Substantia nigra (tissue), 51 donors: ENCODE measurements at places on chromosomes 5 and 9.
A peak's percentile ranks its signal among the peaks of the same experiment; 100 is the strongest.

- no peak for DNase-seq
Observed at GRCh38 chr9:73714294-73714693, 562.6 kb downstream of the ANXA1 start.

- no peak for DNase-seq
Observed at GRCh38 chr9:112135706-112136105, 39.4 kb downstream of the SUSD1 start.

DNA sequence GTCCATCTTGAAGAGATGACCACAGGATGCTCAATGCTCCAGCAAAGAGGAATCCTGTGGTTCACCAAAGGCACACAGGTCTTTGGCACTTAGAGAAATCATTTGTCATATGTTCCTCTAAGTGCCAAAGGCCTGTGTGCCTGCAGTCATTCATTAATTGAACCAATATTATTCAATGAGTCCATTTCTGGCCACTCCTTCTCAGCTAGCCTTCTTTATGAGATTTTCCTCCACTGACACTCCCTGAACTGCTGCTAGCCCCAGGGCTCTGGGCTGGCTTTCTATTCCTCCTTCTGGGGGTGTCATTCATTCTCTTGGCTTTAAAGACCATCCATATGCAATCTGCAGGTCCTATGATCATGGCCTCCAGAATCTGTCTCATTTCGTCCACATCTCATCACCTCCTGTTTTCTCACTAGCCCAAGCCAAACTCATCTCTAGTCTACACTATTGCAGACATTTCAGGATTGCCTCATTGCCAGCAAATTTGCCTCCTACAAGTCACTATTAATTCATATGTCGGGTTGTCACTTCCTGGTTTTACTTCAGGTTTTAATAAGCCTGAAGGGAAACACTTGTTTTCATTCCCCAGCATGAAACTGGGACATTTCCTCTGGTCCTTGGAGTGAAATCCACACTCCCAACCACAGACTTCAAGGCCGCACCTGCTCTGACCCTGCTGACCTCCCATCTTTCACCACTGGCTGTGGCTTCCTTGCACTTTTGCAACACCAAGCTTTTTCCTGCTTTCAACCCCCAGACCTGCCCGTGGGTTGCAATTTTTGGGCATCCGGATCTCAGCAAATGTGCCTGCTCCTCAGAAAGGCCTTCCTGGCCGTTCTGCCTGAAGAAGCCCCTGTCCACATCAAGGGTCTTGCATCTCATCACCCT, 35.1 kb downstream of the KCNIP1 start:
- DNase-seq: no peak

DNA sequence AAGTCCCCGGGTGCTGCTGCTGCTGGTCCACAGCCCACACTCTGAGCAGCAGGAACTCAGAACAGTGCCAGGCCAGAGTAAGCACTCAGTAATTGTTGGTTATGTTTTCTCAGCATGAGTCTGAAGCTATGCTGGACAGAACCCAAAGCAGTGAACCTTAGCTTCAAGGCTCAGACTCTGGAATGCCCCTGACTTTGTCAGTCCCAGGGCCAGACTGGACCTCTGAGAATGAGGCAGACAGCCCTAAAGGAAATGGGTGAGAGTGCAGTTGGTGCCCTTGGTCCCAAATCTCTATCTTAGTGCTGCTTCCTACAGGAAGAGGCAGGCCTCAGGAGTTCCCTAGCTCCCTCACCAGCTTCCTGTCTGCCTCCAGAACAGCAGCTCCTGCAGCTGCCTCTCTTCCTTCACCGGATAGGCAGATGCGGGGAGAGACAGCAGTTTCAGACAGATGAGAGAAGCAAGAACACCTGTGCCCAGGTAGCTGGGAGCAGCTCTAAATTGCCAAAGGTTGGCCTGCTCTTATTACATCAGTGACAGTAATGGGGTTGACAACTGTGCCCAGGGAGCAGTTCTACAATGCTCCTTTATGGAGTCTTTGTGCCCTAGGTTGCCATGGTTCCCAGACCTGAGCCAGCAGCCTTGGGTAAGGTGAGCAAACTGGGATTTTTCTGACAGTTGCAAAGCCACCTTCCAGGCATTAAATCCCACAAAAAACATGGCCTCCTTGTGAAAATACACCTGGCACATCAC, 82.2 kb upstream of the CXCL14 start:
- DNase-seq: no peak

- DNase-seq: no peak
Observed at GRCh38 chr9:106981396-106982287, 118.7 kb downstream of the ZNF462 start.

GRCh38 chr5:94692581-94692980, 74.1 kb downstream of the SLF1 start:
- no peak for DNase-seq

- no peak for DNase-seq
Observed at GRCh38 chr5:154087260-154087659, 48.5 kb downstream of the MFAP3 start.

GRCh38 chr9:87644659-87645058, 81.3 kb upstream of the CTSL start:
- no peak for DNase-seq

GRCh38 chr5:80192507-80193241, 63.2 kb downstream of the SERINC5 start:
- no peak for DNase-seq

- peak; percentile 12 for DNase-seq
Observed at GRCh38 chr9:123742009-123742767, 187.7 kb downstream of the DENND1A start.

DNA sequence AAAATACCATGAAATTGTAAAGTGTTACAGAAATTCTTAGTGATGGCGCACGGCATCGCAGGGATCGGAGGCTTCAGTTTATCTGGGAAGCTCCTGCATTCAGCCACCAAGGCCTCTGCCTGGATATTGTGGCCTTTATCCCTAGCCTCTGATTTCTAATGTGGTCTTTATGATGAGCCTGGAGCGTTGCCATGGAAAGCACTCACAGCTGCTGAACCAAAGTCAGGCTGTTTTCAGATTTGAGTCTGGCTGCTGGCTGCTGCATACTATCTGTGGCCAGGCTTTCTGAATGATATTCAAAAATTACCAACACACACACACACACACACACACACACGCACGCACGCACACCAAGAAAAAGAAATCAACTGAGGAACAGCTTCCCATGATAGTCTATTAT, 101.1 kb upstream of the ZNF366 start:
- DNase-seq: no peak

DNA sequence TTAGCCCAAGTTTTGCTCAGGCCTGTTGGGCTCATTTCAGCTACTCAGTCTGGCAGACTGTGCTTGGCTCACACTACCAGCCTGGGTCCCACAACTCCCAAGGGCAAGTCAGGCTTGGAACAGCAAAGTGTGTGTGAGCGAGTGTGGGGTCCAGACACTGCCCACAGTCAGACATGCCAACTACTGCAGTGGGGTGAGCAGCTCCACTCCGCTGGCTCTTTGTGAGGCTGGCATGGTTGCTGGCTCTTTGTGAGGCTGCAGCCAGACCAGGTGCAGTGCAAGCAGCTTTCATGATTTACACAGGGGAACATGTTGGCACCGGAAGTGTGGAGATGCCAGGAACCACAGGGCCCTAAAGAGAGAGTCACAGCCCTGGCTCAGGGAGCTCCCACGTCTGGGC, 606.7 kb upstream of the FAM174A start:
- no peak for DNase-seq

GRCh38 chr9:113227436-113227835, 6.1 kb downstream of the SLC31A1 start:
- no peak for DNase-seq

DNA sequence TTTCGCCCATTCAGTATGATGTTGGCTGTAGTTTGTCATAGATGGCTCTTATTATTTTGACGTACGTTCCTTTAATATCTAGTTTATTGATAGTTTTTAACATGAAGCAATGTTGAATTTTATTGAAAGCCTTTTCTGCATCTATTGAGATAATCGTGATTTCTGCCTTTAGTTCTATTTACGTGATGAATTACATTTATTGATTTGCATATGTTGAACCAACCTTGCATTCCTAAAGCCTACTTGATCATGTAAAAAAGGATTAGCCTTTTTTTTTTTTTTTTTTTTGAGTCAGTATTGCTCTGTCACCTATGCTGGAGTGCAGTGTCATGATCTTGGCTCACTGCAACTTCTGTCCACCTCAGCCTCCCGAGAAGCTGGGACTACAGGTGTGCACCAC, 25.1 kb downstream of the ITK start:
- DNase-seq: no peak

DNA sequence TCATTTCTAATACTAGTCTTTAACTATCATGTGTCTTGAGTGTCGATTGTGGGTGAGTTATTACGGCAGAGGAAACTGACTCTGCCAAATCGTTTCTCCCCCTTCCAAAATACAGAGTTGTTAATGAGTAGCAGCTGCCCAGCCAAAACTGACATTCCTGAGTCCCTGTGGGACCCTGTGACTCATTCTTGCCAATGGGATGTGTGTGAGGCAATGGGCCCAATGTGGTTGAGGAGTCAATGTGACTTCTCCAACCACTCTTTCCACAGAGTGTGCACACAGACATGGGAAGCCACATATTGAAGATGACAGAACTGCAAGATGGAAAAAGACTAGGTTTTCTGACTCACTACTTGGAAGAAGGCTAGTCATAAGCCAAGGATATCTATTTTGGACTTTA, 434.7 kb downstream of the DTWD2 start:
- no peak for DNase-seq

DNA sequence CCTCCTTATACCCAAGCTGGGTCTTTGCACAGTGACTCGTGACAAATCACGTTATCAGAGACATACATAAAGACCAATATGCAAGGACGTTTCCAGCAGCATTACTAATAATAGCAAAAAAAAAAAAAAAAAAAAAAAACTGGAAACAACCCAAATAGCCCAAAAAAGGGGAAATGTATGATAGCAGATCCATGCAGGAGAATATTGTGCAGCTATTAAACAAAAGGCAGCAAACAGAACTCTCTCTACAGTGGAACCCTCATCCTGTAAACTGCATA, 37.7 kb downstream of the C5orf15 start:
- DNase-seq: no peak

- no peak for DNase-seq
Observed at GRCh38 chr9:93950619-93951601, 4.2 kb downstream of the BARX1 start.

- no peak for DNase-seq
Observed at GRCh38 chr9:5529683-5530221, 19.4 kb downstream of the PDCD1LG2 start.

GRCh38 chr5:93186076-93186682, 394.8 kb downstream of the NR2F1-AS1 start:
- no peak for DNase-seq

GRCh38 chr5:39414426-39414825, 10.4 kb downstream of the DAB2 start:
- no peak for DNase-seq

DNA sequence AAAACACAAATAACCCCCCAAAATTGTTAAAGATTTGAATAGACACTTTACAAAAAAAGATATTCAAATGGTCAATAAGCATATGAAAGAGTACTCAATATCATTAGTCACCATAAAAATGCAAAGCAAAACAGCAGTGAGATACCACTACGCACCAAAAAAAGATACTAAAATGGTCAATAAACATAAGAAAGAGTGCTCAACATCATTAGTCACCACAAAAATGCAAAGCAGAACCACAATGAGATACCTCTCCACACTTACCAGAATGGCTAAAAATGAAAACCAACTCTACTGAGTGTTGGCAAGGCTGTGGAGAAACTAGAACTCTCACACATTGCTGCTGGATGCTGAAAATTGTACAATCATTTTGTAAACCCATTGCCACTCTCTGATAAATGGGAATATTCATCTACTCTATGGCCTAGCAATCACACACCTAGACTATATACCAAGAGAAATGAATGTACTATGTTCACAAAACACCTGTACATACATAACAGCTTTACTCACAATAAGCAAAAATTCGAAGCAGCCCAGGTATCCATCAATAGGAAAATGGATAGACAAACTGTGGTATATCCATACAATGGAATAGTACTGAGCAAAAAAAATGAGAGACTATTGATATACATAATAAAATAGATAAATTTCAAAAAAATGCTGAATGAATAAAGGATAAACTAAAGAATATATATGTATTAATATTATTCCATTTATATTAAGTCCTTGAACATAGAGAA, 205.0 kb upstream of the DAPK1 start:
- no peak for DNase-seq

DNA sequence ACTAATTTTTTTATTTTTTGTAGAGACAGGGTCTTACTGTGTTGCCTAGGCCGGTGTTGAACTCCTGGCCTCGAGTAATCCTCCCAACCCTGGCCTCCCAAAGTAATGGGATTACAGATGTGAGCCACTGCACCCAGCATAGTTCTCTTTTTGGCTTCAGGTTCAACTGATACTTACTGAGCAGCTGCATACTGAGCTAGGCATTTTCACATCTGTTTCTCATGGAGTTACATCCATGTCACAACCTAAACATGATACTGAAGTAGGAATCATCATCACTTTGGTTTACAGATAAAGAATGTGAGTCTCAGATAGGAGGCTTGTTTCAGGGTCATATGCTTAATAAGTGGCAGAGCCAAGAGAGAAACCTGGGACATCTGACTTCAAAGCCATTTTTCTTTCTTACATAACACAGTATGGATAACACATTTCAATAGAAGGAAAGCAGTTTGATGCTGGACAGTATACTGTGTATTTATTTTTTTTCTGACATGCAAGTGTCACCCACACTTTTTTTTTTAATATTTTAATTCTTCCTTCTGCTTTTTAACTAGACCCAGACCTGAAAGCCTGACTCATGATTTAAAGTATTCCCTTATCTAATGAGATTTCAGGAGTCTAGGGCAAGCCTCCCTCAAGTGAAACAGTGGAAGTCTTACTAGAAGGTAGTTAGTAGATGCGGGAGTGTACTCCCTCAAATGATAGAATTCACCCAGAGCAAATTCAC, 90.8 kb downstream of the HACD4 start:
- no peak for DNase-seq

- peak; percentile 92 for DNase-seq
Observed at GRCh38 chr9:37963936-37964739, 60.2 kb upstream of the SLC25A51 start.

GRCh38 chr9:114221706-114222465, 66.5 kb downstream of the COL27A1 start:
- no peak for DNase-seq

- DNase-seq: no peak
Observed at GRCh38 chr9:108631496-108632285, 224.1 kb downstream of the ACTL7B start.

- DNase-seq: no peak
Observed at GRCh38 chr9:14212697-14213420, 101.1 kb downstream of the NFIB start.
